ENCODE measurements at places on chromosomes 2 and 18. TPM values are rescaled to one million over a fixed set of nuclear protein-coding genes. Genes with fewer than 3 reads are reported as not detected.

GRCh38 chr2:35035883-35036282 lies 1319.7 kb upstream of the CRIM1 start:
- DNase-seq, result no peak

- DNase-seq, result no peak
Measured at GRCh38 chr2:187403568-187404260, 44.3 kb downstream of the CALCRL start.

DNA sequence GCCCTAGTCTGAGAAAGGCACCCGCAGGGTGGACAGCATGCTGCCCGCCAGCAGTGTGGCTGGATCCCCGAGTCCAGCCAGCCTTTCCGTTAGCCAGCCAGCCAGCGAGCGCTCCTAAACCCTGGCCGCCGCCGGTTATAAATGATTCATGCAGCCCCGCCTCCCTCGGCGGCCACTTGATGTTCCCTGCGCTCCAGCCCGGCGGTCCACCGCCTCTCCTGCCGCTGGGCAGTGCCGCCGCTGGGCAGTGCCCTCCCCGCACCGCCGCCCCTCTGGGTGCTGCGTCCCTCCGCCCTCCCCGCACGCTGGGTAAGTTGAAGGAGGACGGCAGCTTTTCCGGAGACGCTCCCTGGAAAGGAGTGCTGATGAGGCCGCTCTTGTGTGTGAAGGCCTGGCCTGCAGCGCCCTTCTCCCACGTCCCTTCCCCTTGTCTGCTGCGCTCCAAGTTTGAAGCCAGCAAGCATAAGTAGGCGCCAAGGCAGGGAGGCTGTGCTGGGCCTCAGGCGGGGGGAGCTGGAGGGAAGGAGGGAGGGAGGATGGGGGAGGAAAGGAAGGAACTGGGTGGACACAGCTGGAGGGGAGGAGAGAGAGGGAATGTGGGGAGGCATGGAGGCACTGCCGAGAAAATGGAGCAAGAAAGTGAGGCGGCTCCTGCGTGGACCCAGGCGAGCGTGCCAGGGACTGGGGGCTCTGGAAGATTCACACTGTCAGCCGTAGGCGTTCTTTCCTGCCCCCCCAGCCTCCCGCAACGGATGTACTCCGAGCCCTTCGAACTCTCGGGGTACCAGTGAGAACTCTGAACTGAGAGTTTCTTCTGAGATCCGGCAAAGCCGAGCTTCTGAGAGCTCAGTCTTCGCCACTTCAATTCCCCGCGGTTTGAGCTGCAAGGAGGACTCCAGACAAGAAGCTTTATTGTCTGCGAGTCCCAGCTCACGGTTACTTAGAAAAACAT lies 131.9 kb downstream of the GLI2 start:
- peak; percentile 76 for DNase-seq

DNA sequence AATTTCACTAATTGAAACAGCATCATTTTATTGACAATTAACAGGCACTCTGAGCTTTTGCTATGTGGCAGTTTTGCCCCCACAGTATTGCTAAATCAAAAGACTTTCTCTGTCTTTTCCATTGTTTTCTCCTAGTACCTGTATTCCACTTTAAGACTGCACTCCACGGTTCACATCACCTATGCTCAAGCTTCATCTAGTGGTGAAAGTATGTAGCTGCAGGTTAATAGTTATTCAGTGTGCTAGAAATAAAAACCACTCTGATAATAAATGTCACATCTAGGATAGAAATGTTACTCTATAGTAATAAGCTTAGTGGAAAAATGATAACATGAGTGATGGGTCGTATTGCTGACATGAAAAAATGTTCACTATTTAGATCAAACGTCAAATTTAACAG lies 24.6 kb downstream of the ARL6IP6 start:
- DNase-seq, result no peak

DNA sequence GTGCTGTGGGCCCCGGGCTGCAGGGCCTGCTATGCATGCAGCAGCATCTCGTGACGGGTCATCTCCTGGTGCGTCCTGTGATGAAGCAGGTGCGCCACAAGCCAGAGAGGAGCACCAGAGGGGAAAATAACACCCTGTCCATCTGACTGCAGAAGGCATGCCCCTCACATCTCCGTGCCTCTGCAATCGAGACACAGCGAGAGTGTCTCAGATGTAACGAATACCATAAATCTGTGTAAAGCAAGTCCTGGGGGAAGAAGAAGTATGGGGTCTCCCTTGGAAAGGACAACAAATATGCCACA lies 137.5 kb downstream of the PTGR3 start:
- DNase-seq, result no peak

DNA sequence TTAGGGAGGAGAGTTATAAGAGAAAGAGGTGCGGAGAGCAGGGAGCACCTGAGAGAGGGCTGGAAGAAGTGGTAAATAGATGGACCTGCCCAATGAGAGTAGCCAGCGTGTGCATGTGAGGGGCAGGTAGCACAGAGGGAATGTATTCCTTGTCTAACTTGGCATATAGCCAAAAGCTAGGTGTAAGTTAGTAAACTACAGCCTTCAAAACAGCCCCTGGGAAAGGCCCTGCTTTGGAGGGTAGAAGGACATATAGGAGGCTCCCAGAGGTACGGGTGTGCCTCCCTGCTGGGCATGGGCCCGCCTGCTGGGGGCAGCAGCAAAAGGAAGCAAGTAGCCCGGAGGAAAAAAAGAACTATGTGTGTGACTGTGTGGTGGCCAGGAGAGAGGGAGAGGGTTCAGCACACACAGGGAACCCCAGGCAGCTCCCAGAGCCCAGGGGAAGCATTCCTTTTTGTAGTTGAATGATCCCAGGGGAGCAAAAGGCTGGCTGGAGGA lies 48.0 kb downstream of the TCF7L1 start:
- no peak for DNase-seq

- DNase-seq, result no peak
Measured at GRCh38 chr2:172811027-172811426, 75.4 kb downstream of the RAPGEF4 start.

DNA sequence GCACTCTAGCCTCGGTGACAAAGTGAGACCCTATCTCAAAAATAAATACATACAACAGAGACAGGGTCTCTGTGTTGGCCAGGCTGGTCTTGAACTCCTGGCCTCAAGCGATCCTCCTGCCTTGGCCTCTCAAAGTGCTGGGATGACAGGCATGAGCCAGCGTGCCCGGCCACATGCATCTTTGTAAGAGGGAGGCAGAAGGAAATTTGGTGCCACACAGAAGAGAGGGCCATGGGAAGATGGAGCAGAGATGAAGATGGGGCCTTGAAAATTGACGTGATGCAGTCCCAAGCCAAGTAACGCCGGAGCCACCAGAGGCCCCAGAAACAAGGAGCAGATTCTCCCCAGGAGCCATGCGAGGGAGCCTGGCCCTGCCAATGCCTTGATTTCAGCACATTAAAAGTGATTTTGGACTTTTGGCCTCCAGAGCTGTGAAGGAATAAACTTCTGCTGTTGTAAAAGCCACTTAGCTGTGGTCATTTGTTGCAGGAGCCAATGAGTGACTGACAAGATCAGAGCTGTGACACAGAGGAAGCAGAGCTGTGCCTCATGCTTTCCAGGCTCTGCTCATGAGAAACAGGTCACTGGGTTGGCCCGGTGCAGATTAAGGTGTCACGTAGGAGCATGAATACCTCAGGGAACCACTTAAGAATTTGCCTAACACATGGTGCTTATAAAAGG lies 2.7 kb upstream of the SLC66A2 start:
- no peak for DNase-seq

DNA sequence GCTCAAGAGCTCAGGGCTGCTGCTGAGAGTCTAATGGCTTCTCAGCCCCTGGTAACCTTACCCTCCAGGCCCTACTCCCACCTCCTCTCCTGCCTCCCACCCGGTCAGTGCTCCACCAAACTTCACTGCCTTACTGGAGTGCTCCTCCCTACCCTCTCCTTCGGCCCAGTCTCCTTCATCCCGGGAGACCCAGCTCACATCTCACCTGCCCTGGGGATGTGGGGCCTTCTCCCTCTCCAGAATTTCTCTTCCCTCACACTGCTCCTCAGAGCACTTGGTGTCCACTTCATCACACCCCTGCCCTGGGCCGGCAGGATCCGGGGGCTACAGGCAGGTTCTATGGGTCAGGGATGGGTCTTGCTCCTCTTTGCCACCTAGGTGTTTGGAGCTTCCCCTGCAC lies 21.6 kb downstream of the PTPN18 start:
- DNase-seq, result no peak

GRCh38 chr2:8312861-8313830 lies 368.7 kb upstream of the ID2 start:
- no peak for DNase-seq

- DNase-seq, result no peak
Measured at GRCh38 chr2:67560771-67561456, 163.8 kb downstream of the ETAA1 start.

DNA sequence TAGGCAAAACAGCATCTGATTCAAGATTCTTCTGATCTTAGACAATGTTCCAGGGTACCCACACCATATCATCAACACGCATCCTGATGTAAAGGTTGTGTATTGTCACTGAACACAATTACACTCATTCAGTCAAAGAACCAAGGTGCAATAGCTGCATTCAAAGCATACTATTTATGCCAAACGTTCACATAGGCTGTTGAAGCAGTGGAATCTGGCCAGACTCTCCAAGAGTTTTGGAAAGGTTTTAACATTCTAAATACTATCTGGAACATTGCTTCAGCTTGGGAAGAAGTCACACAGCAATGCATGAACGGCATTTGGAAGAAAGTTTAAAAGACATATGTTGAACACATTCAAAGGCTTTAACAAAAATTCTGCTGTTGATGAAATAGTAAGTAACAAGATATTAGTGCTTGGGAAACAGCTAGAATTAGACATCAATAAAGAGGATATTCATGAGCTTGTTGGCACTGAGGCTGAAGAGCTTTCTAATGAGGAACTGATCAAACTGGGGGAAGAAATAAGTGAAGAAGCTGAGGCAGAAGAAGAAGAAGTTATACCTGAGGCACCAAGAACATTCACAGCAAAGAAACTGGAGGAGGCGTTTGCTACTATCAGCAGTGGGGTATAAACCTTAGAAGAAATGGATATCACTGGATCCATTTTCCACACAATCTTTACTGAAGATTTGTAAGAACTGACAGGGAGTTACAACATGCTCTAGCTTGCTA lies 47.6 kb upstream of the MSH6 start:
- no peak for DNase-seq

DNA sequence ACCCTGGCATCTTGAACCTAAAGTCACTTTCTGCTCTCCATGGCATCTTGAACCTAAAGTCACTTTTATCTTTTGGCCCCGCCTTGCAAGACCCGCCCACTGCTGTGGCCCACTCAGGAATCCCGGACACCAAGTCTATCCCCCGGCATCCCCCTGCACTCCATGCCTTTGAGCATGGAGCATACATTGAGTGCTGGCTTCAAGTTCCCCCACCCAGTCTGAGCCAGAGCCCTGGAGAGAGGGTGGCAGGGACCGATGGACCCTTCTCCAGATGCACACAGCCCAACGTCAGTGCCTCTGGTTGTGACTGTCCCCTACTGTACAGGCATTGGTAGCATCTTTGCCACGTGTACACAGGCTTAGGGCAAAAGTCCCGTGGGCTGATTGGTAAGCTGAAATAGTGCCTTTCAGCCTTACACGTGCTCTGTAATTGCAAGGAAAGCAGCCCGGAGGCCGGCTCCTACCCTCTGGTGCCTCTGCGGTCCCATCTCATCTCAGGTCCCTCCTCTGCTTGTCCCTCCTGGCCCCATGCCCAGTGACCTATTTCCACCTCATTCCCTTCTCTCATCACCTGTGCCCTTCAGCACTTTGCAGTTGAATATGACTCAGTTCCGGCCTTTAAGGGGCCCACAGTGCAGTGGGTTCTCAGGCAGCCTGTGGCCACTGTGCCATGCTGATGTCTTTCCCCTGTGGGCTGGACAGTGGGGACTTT lies 154.0 kb downstream of the INHBB start:
- DNase-seq, result no peak

DNA sequence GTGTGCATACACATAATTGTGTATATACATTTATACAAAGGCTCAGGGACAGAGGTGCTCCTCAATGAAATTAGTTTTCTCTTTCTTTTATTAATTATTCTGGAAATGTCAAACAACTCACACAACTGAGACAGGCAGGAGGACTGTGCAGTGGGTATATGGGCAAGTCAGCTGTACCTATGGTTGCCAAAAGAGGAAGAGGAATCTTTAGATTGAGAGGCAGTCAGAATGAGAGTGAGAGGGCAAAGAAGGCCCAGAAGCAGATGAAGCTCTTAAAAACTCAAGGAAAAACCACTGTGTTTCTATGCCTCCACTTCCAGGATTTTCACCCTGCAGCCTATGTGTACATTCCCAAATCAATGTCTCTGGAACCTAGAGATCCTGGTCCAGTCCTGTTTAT lies 79.1 kb downstream of the CACNB4 start:
- no peak for DNase-seq

DNA sequence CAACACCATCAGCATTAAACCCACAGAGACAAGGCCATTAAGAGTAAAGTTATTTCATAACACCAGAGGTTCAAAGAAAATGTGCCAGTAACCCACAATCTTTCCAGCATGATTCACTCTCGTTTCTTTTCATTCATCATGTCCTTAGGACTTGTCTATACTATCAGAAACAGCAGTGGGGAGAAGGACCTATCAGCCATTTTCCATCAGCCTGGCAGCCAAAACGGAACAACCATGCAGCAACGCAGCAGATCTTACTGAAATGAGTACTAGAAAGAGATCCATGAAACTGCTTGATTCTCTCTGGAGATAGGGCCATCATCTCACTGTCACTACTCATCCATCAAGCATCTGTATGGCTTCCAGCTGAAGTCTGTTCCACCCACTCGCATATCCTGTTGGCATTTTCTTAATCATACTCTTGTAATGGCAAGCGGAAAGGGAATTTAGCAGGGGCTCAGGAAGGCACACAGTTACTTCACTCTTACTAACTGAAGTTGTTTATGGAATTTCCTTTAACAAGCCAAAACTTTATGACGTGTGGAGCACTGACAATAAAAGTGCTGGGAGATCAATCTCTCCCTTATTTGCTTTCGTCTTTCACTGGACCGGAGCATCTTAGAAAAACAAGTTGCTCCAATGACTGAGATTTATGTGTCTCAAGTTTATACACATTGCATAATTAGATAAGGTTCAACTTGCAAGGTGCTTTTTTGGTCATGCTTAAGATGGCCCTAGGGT lies 69.7 kb downstream of the EPHA4 start:
- DNase-seq, result no peak

- DNase-seq, result no peak
Measured at GRCh38 chr2:175844169-175844568, 157.9 kb downstream of the LNPK start.

The MBP gene
- 35.0 TPM for total RNA-seq

The LRRTM1 gene
- 0.11 TPM for total RNA-seq

The EN1 gene
- not detected for total RNA-seq

The RNU2-63P gene
- total RNA-seq, result not detected

The CROCC2 gene
- not detected for total RNA-seq

The POMC gene
- 7.5 TPM for total RNA-seq

The RAPGEF4 gene
- 3.7 TPM for total RNA-seq

The HOXD11 gene
- not detected for total RNA-seq

The AQP12A gene
- total RNA-seq, result not detected

The SPEG gene
- total RNA-seq, result 145 TPM

The RAD51AP2 gene
- 0.14 TPM for total RNA-seq

The ARID5A gene
- 17.3 TPM for total RNA-seq
